ENCODE measurements at places on chromosomes 1 and 21.
A peak's percentile ranks its signal among the peaks of the same experiment; 100 is the strongest.

GRCh38 chr1:109687641-109688499, at the start of gene GSTM1:
GSTM1 (plus strand) TSS chr1:109687817; CDS start chr1:109687874, 57 bp downstream.
- DNase-seq, result no peak

- peak; percentile 80 for DNase-seq
These were observed 38.8 kb downstream of the FRRS1 start for GRCh38 chr1:99727575-99728185.

DNA sequence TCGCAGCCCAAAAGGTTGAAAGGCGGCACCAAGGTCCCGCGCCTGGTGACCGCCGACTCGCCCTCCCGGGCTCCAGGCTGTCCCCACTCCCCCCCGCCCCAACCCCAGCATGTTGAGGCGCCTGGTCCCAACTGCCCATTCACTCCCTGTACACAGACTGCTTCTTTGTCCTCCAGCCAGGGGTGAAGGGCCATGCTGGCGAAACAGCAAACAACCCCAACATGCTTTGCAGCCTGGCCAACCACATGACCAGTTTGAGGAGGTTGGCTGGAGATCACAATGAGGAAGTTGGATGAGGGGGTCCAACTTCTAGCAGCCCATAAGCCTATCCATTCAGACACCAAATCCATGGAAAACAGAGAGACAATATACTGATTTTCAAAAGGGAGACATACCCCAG, 13.5 kb downstream of the PDE9A start:
- DNase-seq, result no peak

GRCh38 chr1:224493269-224493668, 58.7 kb upstream of the WDR26 start:
- no peak for DNase-seq

DNA sequence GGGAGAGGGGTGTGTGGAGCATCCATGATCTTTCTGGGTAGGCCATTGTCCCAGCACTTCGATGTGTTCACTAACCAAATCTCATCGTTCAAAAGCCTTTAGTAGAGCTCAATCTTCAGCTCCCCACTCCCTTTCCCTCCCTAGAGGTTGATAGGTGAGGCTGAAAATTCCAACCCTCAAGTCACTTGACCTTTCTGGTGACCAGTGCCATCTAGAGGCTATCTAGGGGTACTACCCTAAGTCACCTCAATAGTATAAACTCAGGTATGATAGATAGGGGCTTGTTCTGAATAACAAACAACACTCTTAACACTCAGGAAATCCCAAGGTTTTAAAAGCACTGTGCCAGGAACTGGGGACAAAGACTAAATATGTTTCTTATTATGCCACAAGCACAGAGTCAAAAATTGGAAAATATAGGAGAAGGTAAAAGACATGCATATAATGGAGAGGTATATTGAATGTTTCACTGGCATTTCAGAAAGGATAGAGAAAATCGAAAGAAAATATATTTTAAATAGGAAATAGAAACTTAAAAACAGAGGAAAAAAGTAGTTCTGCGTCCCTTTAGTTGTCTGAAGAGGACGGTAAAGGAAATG, 42.9 kb upstream of the CD53 start:
- DNase-seq, result no peak

GRCh38 chr1:90712915-90713730, 4.0 kb downstream of the BARHL2 start:
- no peak for DNase-seq

DNA sequence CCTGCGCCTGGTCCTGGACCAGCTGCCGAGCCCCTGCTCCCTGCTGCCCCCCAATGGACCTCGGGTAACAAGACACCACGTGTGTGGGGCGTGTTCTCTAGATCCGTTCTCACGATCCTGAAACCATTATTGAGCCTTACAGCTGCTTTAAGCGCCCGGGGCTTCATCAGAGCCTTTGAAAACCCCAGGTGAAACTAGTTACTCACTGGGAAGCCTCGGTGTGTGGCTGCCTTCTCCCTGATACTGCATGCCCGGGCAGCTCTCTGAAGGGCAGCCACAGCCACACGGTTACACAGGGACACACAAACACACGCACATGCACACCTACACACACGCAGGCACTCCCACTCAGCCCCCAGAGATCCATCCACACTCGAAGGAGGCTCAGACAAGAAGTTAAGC, 5.3 kb downstream of the HES2 start:
- no peak for DNase-seq

DNA sequence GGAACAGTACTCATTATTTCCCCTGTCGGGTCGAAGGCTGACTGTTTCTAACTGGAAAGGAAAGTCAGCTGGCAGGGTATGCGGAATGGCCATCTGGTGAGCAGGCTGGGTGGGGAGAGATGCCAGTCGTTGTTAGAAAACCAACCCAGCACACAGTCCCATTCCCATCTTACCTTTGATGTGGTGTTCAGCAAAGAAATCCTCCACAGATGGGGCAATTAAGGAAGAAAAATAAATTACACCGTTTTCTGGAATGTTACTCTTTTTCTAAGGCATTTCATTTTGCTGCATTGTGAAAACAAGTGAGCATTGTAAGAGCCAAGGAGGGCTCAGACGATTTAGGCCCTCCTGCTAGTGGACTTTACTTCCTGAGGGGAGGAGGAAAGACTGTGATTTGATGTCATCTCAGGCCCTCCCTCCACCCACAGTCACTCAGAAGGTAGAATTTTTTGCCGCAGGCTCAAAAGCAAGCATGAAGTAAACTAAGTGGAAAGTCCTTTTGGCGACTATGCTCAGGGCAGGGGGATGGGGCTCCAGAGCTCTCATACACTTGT, at the start of gene SLC16A4:
SLC16A4 (minus strand) TSS at position 335 of the 554 bp plus-strand sequence. CDS start 1,703 bp downstream, outside the sequence.
- no peak for DNase-seq

DNA sequence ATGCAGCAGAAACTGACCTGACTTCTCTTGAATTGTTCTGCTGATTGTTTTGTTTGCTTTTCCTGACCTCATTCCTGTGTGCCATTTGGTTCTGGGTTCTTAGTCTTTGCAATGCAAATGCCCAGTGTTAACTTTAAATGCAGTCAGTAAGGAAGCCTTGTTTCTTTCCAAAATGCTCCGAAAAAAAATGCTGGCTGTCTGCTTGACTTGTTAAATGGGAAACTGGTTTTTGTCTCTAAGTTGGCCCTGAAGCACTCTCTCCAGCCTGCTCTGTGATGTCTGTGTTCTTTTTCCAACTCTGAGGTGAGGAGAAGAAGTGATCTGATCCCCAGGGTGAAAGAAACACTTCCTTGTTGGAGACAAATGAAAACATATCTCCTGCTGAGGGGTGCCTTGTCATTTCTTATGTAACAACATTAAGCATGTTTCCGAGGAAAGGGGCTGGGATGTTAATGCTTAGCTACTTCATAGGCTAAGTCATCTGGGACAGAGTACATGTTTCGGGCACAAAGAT, 256.3 kb upstream of the ADGRL4 start:
- no peak for DNase-seq

DNA sequence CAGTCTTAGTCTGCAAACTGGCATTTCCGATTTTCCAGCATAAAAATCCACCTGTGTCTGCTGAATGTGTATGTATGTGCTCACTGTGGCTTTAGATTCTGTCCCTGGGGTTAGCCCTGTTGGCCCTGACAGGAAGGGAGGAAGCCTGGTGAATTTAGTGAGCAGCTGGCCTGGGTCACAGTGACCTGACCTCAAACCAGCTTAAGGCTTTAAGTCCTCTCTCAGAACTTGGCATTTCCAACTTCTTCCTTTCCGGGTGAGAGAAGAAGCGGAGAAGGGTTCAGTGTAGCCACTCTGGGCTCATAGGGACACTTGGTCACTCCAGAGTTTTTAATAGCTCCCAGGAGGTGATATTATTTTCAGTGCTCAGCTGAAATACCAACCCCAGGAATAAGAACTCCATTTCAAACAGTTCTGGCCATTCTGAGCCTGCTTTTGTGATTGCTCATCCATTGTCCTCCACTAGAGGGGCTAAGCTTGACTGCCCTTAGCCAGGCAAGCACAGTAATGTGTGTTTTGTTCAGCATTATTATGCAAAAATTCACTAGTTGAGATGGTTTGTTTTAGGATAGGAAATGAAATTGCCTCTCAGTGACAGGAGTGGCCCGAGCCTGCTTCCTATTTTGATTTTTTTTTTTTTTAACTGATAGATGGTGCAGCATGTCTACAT, 2.5 kb upstream of the OLFML3 start:
- no peak for DNase-seq

- DNase-seq, result peak; percentile 32
These were observed 9.1 kb upstream of the GPR88 start for GRCh38 chr1:100528871-100529270.

DNA sequence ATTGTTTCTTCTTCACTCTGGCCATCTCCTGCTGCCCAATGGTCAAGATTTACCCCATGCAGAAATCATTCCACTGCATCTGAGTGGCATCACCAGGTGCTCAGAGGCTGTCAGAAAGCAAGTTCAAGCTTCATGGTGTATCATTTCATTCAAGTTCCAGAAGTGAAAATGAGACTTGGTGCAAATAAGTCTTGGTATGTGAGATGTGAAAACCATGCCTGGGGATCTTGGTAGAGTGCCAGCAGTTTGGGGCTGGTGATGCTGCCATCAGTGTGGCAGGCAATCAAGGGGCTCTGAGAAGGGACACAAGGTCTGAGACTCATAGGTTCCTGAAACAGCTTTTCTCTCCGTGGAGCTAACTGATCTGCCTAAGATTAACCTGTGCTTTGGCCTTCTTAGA, 52.0 kb downstream of the CD2 start:
- no peak for DNase-seq

- DNase-seq, result no peak
These were observed 27.7 kb upstream of the PTGFRN start for GRCh38 chr1:116881879-116882520.

All from brain pericyte (primary cell).